ENCODE measurements at places on chromosomes 13 and 19.

DNA sequence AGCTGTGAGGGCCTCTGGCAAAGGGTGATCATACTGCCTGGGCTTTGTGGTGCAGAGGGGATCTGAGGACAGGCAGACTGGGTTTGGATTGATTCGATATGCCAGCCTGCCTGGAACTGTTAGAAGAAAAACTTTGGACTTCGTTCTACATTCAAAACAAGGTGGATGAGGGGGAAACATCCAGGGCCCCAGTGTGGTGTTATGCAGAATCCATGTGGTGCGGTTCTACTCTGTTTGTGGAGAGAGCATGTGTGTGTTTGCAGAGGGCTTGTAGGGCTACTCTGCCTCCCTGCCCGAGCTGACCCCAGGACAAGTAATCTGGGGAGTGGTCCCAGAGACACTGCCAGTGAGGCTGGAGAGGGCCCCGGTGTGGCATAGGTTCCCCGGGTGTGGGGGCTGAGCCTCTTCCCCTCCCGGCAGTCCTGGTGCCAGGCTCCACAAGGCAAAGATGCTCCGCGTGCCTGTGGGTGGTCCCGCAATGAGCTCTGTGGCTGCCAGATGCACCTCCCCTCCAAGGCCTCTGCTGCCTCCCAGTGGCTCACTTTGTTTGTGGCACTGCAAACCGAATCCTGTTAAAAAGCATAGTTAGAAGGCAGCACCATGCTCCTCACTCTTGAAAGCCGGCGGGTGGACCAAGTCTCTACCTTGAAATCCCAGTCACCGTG lies 22.3 kb upstream of the TFDP1 start:
- DNase-seq, result peak; percentile 71

DNA sequence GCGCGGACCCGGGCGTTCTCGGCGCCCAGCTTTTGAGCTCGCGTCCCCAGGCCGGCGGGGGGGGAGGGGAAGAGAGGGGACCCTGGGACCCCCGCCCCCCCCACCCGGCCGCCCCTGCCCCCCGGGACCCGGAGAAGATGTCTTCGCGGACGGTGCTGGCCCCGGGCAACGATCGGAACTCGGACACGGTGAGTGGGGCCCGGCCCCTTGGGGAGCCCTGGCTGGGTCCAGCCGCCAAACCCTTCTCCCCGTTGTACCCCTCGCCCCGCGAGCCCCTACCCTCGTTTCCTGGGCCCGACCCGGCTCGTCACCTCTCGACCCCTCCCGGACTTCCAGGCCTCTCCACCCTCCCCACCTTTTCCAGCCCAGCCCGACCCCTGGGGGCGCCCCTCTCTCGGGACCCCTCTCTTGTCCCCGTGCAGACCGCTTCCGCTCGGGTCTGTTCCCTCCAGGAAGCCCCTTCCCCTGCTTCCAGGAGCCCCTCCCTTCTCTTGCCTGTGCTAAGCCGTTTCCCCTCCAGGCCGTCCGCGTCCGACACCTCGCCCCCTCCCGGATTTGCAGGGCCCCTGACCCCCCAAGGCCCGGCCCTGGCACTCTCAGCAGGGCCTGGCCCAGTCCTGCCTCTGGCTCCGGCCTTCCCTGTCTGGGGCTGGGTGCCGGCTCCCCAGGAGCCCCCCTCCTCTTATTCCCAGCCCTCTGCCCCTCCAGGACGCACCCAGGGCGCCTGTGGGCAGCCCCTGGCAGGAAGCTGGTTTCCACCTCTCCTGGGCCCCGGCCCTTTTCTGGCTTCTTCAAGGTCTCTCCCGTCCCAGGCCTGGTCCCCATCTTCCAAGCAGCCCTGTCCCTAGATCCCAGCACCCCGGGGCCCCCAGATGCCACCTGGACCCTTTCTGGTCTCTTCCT lies 632 bp downstream of the MARK4 start:
- DNase-seq, result no peak

DNA sequence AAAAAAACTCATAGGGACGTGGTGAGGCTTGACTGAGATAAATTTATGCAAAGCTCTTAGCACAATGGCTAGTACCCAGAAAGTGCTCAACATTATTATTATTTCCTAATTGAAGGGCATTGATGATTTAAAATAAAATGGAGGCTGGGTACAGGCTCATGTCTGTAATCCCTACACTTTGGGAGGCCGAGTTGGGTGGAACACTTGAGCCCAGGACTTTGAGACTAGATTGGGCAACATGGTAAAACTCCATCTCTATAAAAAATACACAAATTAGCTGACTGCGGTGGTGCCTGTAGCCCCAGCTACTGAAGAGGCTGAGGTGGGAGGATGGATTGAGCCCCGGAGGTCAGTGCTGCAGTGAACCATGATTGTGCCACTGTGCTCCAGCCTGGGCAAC lies 49.6 kb downstream of the LRCH1 start:
- DNase-seq, result no peak

DNA sequence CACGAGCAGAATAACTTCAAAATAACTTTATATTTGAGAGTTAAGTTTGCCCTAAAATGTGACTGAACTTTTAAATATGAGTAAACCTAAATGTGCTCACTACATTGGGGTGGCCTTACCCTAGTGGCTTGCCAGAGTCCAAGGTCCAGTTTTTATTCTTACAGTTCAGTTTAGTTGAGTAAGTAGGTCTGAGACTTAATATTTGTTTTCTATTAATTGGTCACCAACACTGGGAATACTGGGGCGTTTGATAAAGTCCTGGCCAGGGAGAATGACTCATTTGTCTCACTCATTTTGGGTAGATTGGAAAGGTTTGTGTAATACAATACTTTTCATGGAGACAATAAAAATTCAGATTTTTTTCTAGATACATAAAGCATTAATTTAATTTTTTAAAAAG lies 127.8 kb upstream of the SPATA13 start:
- DNase-seq, result no peak

GRCh38 chr13:37640499-37640898 lies 41.9 kb upstream of the POSTN start:
- peak; percentile 0 for DNase-seq

GRCh38 chr13:113211774-113212173 lies 2.4 kb downstream of the CUL4A start:
- no peak for DNase-seq

DNA sequence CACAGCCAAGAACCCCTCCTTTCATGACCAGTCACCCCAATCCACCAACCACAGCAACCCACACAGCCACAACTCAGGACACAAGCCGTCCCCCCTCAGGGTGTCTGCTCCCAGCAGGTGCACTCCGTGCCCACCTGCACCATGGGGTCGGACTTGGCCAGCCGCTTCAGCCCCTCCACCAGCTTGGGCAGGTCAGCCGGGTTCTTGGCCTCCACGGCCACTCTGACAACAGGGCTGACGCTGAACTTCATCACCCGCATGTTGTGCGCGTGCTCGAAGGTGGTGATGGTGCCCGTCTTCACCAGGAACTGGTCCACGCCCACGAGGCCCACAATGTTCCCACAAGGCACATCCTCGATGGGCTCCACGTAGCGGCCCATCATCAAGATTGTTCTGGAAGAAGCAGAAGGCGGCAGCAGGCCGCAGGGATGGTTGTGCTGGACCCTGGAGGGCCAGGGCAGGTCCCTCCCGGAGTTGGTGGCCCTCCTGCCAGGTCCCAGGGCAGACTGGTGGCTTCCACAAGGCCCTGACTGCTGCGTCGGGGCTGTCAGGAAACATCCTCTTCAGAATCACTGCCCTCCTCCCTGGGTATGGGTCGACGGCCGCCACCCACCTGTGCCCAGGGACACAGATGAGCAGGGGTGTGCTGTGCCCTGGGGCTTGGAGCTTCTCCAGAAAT lies 5.5 kb downstream of the EEF2 start:
- DNase-seq, result no peak

DNA sequence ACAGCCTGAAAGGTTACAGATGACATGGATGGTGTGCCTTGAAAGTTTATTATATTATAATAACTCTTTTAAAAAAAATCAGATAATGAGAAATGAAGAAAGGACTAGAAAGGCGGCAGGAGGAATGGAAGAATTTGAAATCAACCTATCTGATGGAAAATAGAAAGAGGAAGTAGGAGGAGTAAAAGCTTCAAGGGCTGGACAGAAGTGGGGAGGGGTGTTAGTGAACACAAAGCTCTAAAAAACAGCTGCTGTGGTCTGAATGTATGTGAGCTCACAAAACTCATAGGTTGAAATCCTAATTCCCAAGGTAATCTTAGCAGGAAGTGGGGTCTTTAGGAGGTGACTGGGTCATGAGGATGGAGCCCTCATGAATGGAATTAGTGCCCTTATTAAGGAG lies 19.5 kb downstream of the CCDC70 start:
- DNase-seq, result no peak

DNA sequence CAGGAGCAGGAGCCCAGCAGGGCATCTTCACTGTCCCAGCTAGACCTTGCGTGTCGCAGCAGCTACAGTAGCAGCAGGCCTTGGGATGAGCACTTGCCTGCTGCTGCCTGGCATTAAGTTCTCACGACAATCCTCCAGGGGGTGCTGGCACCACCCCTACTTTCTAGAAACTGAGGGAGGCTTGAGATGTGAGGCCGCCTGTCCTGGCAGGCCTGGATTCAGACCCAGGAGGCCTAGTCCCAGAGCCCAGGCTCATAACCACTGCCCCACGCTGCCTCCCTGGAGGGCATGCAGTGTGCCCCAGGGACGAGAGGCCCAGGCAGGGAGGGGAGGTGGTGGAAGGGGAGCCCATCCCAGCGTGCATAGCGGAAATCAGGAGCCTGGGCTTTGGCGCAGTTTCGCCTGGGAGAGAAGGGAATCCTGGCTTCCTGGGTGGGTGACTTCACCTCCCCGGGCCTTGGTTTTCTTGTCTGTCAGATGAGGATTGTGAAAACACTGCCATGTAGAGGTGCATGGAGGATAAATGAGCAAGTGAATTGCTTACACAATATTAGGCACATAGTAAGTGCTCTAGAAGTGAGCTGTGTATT lies 26.1 kb downstream of the PPP5C start:
- DNase-seq, result no peak

DNA sequence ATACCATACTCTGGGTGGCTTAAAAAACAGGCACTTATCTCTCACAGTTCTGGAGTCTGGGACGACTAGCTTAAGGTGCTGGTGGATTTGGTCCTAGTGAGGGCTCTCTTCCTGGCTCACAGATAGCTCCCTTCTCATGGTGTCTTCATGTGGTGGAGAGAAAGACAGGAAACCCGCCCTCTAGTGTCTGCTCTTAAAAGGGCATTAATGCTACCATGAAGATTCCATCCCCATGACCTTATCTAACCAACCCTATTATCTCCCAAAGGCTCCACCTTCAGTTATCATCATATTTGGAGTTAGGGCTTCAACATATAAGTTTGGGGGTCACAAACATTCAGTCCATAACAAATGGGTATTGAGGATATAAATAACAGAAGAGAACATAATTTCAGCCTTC lies 139.4 kb downstream of the HS6ST3 start:
- no peak for DNase-seq
